ENCODE measurements at places on chromosomes 5 and 9.

DNA sequence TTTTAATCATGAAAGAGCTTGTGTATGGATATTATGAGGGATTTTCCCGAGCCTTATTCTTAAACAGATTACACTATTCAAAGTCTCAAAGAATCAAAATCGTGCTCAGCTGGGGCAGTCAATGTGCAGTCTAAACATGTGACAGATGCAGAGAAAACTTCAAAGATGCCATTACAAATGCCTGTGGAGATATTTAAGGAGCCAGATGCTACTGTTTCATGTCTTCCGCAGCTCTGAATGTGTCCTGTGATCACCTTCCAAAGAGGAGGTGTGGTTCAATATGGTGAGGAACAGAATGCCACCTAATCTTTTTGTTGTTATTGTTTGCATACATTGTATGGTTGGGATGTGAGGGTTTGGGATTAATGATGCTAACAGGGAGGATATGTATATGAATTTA is 593.3 kb upstream of the ARRDC3 start:
- no peak for DNase-seq

DNA sequence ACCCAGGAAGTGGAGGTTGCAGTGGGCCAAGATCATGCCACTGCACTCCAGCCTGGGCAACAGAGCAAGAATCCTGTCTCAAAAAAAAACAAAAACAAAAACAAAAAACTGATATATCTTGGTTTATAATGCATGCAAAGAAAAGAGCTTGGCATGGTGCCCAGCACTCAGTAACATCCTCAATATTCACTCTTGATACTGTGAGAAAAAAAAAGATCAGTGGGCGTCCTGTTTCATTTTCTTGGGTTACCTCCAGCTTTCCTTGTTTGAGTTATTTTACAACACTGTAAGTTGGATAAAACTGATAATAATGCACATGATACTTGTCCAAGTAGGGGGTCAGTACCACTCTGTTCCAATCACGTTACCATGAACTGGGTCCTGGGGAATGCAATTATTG is 7.8 kb downstream of the PHYHD1 start:
- DNase-seq = no peak

- no peak for DNase-seq
Observed at GRCh38 chr5:53713978-53714666, 153.7 kb downstream of the NDUFS4 start.

DNA sequence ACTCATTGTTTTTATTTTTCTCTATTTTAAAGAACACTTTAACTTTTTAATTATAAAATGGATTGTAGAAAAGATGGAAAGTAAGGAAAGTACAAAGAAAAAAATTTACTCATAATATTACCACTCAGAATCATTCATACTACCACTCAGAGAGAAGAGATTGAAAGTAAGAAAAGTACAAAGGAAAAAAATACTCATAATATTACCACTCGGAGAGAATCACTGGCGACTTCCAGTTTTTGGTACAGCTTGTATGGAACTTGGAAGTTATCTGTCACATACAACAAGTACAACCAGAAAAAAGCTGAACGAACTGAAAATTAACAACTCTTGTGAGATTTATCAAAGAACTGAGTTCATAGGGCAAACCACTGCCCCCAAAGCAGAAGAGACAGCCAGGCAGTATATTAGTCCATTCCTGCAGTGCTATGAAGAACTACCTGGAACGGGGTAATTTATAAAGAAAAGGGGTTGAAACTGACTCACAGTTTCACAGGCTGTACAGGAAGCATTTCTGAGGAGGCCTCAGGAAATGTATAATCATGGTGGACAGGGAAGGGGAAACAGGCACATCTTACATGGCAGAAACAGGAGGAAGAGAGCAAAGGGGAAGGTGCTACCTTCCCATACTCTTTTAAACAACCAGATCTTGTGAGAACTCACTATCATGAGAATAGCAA is 183.9 kb downstream of the SMARCA2 start:
- DNase-seq = no peak

- no peak for DNase-seq
Observed at GRCh38 chr5:74772359-74772758, 5.3 kb downstream of the NSA2 start.

DNA sequence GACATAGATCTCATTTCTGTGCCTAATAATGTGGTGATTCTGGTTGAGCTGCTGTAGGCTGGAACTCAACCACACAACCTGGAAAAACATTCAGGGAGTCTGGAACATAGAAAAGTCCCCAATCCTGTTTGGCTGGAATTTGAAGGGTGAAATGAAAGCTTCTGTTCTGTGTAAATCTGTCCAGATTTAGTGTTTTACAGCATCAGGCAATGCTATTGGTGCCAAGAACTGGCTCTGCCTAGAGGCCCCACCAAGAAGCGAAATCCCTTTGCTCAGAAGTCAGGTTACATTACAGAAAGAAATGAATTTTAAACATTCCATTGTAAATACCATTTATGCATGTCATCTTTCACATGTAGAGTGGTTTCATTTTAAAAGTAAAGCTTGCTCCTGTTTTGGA is 56.3 kb downstream of the TMEM174 start:
- no peak for DNase-seq

DNA sequence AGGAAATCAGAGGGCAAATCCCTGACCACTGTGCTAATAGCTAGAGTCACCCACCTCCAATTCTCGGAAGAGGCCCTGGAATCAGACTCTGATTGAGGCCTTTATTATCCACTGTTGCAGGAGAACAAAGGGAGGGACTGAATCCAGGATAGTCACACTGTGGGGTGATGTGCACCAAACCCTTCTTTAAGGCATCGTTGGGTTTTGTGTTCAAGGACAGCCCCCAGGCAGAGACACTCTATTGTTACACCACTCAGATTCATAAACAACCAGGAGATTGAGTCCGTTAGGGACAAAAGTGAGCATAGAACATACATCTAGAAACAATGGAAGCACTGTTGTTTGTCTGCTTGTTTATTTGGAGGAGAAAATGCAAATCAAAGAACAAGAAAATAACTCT is 124.6 kb upstream of the TBCA start:
- DNase-seq = no peak

DNA sequence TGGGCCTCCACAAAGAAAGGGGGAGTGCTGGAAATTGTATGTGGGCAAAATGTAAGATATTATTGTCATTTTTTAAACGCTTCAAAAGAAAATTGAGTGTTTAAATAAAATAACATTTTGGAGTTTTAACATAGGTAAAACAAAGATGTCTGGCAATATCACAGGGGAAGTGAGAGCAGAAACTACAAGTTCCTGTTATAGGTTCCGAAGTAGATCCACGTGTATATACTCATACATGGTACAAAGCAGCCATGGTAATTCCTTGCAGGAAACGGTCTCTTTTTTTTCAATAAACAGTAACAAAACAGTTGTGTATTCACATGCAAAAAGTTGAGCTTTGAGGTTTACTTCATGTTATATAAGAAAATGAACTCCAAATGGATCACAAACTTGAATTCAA is 78.4 kb downstream of the MTRR start:
- no peak for DNase-seq

DNA sequence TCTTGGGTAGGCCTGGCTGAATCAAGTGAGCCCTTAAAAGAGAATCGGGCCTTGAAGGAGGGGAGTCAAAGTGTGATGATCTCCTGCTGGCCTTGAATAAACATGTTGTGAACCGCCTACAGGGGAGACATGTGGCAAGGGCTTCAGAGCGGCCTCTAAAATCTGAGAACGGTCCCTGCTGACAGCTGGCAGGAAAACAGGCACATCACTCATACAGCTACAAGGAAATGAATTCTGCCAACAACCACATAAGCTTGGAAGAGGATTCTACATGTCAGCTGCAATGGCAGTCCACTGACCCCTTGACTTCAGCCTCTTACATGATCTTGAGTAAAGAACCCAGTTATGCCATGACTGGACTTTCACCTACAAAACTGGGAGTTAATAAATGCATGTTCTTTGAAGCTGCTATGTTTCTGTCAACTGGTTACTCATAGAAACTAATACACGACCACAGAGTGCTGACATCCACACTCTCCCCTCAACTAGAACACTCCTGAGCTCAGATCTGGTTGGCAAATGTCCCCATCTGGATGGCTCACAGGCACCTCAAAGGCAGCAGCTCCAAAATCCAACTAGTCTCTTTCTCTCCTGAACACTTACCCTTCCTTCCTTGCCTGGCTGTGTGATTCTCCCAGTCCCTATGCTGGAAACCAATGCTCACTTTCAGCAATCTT is 333.1 kb downstream of the ASTN2 start:
- no peak for DNase-seq

- no peak for DNase-seq
Observed at GRCh38 chr5:52684051-52684450, 103.7 kb upstream of the ITGA1 start.

DNA sequence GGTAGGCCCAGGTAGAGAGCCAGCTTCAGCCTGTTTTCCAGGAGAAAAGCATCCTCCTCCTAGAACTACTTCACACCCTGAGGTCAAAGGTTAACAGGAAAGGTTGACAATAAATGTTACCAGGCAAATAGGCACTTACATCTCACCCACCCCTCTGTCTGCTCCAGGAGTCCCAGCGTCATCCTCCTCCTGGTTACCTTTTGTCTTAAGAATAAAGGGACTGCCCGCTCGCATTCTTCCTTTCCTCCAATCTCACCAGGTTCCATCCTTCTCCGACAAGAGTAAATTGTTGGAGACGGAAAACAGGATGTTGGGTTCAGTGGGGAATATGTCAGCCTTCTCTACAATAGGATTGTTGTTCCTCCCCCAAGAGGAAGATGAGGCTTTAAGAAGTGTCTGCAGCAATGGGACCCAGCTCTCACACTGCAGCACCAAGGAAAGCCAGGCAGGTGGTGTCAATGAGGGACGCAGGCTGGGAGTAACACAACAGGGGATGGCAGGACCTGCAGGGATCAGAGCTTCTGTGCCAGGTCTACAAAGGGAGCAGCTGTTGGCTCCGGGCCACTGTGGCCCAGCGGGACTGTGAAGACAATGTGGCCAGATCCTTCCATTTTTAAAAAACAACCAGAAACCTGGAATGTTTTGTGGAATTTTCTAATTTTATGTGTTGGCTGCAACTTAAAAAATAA is 29.0 kb downstream of the FAT2 start:
- DNase-seq = no peak

GRCh38 chr9:71250581-71250980 is 129.2 kb upstream of the TRPM3 start:
- no peak for DNase-seq

- DNase-seq = no peak
Observed at GRCh38 chr5:33563530-33563929, 122.8 kb downstream of the TARS1 start.

- DNase-seq = no peak
Observed at GRCh38 chr9:124011460-124012301, at the start of gene LHX2. TSS of gene LHX2 (plus strand) at chr9:124011768. CDS start at chr9:124012349, 581 bp downstream.

GRCh38 chr9:99916650-99917049 is 10.2 kb downstream of the STX17 start:
- DNase-seq = no peak
